Cortex of kidney (tissue), 1 donor: ENCODE measurements at places on chromosomes 6 and 20.

- no peak for DNase-seq
Measured at GRCh38 chr6:157462956-157463742, 82.2 kb downstream of the ZDHHC14 start.

- no peak for DNase-seq
Measured at GRCh38 chr20:17868151-17868550, 100.4 kb downstream of the SNX5 start.

GRCh38 chr20:62762376-62762775, 33.9 kb upstream of the MRGBP start:
- no peak for DNase-seq

- no peak for DNase-seq
Measured at GRCh38 chr6:89355511-89356194, 3.1 kb upstream of the UBE2J1 start.

- no peak for DNase-seq
Measured at GRCh38 chr6:155381673-155382337, 67.5 kb upstream of the TFB1M start.

DNA sequence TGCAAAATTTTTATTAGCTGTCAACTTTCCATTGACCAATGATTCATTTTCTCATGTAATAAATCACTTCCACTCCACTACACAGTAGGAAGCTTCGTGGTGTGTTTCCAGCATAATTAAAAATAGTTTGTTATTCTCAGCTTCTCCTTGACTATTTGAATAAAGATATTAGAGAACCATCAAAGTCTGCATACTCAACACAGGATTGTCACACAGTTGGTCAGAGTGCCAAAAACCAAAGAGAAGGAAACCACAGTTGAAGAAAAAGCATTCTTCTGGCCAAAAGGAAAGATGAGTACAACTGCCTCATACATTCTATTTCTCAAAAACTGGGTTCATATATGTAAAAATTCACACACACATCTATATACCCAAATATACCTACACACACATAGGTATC, 455.1 kb upstream of the HSF2 start:
- DNase-seq: no peak

GRCh38 chr6:93243231-93243778, 176.1 kb downstream of the EPHA7 start:
- DNase-seq: no peak

DNA sequence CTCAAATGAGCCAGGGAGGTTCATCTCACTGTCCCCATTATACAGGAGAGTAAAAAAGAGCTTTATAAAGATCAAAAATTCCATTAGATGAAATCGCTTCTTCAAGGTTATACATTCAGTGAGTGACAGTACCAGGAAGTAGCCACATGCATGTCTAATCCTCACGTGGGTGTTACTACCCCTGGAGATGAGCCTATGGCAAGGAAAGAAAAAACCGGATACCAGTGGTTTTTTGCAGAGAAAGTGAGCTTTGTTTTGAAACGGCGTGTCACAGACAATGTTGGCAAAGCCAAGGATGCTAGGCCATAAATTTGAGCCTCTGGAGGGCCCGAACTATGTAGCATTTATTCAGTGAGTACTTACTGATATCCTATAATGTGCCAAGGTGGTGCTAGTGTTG, 215.0 kb upstream of the RIN2 start:
- no peak for DNase-seq

DNA sequence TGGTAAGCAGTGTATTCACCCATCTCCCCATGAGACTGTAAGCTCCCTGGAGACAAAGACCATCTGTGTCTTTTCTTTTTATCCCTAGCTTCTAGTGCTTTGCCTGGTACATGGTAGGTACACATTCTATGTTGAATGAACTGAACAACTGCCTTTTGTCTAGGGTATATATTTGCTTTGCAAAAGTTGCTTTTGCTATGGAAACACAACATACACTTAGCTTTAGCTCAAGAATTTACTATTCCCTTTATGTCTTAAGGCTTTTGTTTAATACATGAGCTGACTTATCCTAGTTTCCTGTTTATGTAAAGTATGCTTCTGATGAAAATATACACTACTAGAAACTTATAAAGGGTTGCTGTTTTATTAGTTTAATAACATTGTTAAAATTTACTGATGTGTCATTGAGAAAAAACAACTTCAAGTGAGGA, 198.2 kb downstream of the PRL start:
- no peak for DNase-seq

DNA sequence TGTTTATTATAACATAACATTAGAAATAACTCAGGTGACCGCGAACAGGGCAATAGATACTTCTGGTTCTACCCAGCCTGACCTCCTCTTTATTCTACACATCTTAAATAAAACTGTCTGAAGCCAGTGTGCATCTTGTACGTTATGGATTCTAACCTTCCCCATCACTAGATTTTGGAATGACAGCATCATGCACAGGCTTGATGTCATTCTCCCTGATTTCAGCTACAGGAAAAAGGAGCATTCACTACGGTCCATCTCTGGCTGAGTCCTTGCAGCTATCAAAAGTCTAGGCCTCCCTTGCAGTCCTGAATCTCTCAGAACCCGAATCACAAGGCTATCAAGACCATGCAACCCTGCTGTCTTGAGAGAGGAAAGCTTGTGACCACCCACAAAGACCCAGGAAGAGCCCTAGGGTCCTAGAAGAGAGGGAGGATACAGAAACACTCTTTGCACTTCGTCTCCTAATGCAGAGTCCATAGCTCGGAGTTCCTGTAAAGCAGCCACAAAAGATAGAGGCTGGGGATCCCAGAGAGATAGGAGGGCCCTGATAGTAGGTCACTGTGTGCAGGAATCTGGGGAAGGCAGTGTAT, 845 bp downstream of the HLA-DPA1 start:
- no peak for DNase-seq

DNA sequence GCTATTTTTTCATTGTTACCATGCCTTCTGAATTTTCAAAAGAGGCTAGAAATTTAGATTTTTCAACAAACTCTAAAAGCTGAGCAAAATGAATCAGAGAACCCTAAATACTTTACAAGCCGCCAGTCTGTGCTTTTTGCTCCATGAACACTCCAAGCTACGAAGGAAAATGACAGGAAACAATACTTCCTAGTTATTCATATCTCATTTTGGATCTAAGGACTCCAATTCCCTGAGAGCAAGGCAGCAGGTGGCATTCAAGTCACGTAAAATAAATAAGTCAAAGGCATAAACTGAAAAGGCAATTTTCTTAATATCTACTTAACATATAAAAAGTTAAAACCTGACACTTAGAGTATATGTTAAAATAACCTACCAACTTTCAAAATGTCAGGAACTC, 50.6 kb downstream of the PDSS2 start:
- DNase-seq: no peak

DNA sequence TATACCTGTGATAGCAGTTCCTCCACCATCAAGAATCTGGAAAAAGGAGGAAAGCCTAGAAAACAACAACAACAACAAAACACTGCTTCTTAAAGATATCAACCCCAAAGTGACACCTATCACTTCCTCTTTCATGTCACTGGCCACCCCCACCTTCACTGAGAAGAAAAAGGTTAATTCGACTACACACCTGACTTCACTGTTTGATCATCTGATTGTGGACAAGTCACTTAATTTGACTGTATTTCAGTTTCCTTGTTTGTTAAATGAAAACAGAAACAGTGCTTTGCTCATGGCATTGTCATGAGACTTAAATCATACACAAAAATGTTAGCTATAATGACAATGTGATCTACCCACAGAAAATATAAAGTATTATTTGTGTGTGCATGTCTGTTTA, 280.6 kb upstream of the SULF2 start:
- no peak for DNase-seq

DNA sequence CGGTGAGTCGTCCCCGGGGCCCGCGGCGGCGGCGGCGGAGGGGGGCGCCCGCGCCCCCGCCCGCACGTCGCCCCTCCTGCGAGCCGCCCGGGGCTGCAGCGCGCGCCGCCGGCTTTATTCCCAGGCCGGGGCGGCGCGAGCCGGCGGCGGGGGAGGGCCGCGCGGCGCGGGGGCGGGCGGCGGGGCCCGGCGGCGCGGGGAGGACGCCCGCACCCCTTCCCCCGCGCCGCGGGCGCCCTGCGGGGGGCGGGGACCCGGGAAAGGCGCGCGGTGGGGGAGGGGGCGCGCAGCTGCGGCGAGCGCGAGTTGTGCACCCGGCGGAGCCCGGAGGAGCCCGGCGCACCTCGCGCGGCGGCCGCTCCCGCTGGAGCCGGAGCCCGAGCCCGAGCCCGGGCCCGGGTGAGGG, 646 bp downstream of the HMGA1 start:
- DNase-seq: no peak

DNA sequence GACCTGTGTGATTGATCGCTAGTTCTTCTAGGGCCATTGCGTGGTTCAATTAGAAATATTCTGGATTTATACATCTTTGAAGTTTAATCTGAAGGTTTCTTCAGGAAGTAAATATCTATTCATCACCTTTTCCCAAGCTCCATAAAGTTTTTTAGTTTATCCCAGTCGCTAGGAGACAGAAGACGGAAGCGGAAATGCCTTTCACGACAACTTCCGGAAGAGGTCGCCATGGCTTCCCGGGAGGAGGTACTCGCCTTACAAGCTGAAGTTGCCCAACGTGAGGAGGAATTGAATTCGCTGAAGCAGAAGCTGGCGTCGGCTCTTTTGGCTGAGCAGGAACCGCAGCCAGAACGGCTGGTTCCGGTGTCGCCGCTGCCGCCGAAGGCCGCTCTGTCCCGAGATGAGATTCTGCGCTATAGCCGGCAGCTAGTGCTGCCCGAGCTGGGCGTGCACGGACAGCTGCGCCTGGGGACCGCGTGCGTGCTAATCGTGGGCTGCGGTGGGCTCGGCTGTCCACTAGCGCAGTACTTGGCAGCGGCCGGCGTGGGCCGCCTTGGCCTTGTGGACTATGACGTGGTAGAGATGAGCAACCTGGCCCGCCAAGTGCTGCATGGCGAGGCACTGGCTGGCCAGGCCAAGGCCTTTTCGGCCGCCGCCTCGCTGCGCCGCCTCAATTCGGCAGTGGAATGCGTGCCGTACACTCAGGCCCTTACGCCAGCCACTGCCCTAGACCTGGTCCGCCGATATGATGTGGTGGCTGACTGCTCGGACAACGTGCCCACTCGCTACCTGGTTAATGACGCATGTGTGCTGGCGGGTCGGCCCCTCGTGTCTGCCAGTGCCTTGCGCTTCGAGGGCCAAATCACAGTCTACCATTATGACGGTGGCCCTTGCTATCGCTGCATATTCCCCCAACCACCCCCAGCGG, at the start of gene MOCS3:
Gene MOCS3 (plus strand): TSS at position 204 of the 928 bp plus-strand sequence. CDS start 25 bp downstream, at position 229.
- no peak for DNase-seq

GRCh38 chr20:32195581-32195980, 12.0 kb downstream of the PLAGL2 start:
- DNase-seq: no peak

DNA sequence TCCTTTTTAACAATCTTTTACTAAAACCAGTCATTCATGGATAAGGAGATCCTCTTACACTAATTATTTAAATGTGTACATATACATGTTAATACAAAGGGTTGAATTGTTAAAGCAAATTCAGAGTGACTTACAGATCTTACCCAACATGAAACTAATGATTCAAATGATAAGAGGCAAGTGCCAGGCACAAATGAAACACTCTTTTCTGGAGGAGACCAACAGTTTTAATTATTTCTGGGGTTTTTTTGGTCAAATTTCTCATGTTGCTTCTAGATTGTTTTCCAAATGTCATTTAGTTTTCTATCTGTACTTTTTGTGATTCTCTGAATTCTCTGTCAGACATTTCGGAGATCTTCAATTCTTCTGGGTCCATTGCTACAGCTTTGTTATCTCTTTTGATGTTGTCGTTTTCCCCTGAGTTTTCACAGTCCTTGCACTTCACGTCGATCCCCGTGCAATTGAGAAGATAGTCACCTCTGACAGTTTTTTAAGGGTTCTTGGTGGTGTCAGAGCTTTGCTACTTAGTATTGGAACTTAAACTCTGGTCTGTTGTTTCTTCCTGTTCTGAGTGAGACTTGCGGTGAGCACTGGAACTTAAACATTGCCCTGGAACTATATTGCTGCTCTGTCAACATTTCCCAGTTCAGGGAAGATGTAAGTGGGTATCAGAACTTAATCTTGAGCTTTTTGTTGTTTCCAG, 23.2 kb downstream of the MAS1 start:
- no peak for DNase-seq

DNA sequence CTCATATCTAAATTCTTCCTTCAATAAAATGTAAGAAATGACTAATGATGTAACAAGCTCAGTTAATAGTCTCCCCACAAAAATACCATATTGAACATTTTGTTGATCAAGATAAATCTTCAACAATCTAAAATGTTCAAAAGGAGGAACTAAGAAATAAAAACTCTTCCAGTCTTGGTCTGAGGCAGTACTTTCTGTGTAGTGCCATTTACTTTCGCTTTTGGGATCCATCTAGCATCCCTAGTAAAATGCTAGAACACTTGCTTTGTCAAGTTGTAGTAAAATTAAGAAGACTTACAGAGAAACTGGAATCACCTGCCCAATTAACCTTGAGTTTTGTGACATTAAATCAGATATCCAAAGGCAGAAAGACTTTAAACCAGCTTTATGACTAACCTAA, 246.4 kb downstream of the KHDRBS2 start:
- no peak for DNase-seq

DNA sequence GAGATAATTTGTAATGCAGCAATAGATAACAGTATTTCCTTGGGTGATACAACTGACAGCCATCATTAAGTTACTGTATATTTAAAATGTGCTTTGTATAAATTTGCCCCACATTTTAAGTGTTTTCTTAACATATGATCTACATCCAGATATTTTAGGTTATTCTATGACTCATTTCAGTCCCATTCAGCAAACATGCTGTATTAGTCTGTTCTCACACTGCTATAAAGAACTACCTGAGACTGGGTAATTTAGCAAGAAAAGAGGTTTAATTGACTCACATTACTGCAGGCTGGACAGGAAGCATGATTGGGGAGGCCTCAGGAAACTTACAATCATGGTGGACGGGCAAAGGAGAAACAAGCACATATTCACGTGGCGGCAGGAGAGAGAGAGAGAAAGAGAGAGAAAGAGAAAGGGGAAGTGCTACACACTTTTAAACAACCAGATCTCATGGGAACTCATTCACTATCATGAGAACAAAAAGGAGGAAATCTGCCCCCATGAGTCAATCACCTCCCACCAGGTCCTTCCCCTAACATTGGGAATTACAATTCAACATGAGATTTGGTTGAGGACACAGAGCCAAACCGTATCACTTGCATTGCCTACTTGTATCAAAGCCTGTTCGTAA, 9.6 kb upstream of the CHD6 start:
- DNase-seq: no peak

DNA sequence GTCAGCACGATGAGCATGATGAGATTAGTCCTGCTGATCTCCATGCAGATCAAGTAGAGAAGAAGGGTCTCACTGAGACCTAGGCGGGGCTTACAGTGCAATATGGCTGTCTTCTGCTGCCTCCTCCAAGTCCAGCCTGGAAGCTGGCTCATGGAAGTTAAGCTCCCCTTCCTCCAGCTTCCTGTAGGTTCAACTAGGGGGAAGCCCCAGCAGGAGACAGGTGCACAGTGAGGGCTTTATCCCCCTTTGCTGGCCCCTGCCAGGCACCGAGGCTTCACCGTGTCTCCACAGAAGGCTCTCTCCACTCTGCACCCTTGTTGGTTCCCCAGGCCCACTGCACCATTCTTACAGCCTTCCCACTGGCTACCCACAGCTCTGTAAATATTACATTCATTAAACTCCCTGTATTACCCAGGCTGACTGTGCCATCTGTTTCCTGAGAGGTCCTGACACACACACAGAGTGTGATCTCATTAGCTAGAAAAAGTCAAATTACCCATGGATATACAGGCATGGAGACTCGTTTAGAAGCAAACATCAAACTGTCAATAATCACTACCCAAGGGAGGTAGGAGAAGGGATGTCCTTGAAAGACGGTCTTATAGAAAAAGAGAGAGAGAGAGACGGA, 90.4 kb downstream of the SLC2A10 start:
- no peak for DNase-seq
